ENCODE measurements at places on chromosomes 1 and 21.

DNA sequence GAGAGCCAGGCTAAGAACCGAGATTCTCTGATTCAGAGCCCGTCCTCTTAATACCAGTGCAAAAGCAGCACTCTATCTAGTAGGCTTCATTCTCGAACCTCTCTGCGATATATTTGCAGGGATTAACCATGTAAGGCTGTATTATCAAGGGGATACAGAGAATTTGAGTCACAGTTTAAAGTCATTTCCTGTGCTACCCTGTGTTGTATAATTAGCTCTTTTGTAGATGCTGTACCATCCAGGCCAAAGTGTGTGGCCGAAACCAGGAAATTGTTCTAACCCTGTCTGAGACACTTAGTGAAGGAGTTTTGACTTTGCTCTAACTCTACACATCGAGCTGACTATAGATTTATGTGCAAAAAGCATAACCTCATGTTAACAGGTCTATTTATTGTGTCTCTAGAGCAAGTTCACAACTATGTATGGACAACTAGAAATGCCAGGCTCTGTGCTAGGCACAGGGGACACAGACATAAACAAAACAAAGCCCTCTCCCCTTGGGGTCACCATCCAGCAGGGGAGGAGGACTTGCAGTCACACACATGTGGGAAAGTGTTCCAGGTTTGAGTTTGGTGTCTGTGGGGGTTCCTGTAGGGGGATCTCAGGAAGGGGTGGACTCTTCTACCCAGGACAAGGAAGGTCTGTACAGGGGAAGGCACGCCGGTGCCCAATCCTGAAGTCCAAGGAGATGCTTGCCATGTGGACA is 182.2 kb downstream of the DHRS3 start:
- DNase-seq: no peak

DNA sequence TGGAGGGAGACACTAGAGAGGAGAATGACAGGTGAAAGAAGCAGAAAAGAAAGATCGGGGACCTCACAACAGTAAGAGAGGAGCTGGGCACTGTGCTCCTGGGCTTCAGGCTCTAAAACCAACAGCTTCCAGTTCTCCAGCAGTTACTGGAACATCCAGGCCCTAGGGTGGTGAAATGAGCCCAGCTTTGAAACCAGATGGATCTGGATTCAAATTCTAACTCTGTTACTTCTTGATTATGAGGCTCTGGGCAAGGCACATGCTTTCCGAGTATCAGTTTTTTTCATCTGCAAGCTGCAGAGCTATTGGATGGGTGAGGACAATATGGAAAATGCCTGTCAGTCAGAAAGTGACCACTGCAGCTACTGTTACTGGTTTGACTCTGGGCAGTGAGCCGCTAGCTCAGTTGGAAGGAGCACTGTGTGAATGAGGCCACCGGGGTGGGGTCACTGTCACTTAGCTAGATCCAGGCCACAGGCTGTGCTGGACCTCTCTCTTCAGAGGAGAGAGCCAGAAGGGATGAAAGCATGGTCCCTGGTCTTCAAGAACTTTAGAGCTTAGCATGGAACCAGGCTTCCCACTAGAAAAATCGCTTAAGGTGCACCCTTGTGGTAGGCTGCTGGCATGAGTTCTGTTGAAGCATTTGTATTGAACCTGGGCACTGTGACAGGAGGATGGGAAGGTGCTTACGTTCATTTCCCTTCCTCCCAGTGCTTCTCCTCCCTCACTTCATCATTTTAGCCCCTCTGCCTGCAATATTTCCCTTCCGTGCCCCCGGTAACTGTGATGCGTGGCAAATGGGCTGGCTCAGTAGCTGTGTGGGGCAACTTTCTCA is 12.2 kb downstream of the PLEKHO1 start:
- no peak for DNase-seq

GRCh38 chr1:18927082-18927653 is 24.8 kb upstream of the ALDH4A1 start:
- DNase-seq: no peak

DNA sequence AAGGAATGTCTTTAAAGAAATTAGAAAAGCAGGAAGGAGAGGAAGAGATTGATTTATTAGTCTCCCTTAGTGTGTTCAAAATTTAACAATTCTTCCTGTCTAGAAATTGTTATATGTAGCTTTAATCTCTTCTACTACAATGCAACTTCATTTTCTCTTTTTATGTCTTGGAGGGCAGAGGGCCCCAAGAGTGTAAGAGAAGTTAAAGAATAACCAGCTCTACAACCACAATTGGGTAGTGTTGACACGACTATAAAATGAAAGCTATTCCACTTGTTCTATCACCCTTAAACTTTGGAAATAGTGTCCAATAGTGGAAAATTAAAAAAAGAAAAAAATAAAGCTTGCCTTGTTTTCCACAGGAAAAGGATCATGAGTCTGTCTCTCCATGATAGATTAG is 82.6 kb upstream of the DPYD start:
- no peak for DNase-seq

- DNase-seq: no peak
These were observed 90.6 kb downstream of the C1orf94 start for GRCh38 chr1:34267326-34267725.

DNA sequence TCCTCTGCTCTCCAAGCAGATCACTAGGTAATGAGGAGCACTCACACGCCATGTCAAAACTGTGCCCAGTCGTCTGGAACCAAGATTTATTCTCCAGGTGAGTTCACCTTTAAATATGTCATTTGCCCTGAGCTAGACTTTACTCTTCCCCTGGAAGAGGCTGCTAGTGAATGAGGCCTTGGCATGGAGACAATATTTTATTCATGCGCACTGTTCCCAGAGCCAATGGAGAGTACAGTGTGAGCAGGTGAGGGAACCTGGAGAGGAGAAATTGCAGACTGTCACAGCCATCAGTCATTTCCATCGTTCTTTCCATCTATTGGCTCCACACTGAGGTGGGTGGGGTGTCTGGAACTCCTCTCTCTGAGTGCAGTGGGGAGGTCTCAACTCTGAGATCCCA is 333.6 kb downstream of the KCNH1 start:
- no peak for DNase-seq

- no peak for DNase-seq
These were observed 149.5 kb upstream of the HP1BP3 start for GRCh38 chr1:20936621-20937020.

GRCh38 chr1:234716908-234717375 is 107.0 kb upstream of the IRF2BP2 start:
- no peak for DNase-seq

- DNase-seq: no peak
These were observed 154.3 kb downstream of the PDE4B start for GRCh38 chr1:65946960-65947359.

- DNase-seq: no peak
These were observed 3.9 kb downstream of the HES4 start for GRCh38 chr1:995665-996633.

GRCh38 chr1:240199758-240200645 is 108.3 kb downstream of the FMN2 start:
- no peak for DNase-seq

DNA sequence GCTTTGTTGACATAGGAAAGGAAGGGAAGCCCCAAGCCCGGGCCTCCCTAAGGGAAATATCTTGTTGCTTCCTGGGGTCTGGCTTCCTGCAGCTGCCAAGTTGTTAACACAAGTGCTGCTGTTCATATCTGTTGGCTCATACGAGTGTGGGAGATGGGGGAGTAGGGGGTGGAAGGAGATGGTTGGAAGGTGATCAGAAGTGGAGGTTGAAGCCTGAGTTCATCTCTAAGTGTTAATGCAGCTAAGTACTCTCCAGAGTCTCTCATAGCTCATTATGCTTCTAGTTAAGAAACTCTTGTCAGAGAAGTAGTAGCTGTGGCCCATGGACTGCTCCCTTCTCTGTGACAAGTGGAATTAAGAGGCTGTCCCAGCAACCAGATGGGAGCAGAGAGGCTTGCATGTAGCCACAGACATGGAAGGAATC is 319.2 kb upstream of the SPAG17 start:
- DNase-seq: no peak

- DNase-seq: no peak
These were observed 21.1 kb downstream of the CACNA1E start for GRCh38 chr1:181504399-181504842.

DNA sequence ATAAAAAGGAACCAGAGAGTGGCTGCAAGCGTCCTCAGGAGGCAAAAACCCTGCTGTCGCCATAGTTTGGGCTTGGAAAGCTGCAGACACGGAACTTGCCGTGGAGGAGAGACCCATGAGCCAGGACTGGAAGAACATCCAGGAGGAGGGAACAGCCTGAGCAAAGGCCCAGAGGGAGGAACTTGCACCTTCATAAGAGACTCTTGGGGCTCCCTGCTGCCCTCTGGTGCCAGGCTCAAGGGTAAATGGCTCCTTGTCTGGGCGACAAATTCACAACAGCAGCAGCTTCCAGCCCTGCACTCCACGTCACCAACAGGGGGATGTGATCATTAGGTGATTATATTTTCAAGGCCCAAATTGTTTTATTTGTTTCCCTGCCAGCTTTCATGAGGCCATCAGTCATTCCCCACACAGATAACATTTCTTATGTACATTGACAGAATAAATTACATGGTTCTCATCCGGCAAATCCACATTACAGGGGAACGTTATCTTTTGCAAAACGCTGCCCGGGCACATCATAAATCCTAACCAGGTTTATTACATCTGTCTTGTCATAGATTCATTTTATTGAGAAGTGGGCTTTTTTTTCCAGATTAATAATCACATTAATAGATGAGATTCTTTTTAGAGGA is 143.0 kb upstream of the GRIK3 start:
- no peak for DNase-seq

GRCh38 chr1:102588536-102588935 is 519.8 kb downstream of the COL11A1 start:
- no peak for DNase-seq

GRCh38 chr1:116164604-116165368 is 53.6 kb downstream of the MAB21L3 start:
- no peak for DNase-seq

DNA sequence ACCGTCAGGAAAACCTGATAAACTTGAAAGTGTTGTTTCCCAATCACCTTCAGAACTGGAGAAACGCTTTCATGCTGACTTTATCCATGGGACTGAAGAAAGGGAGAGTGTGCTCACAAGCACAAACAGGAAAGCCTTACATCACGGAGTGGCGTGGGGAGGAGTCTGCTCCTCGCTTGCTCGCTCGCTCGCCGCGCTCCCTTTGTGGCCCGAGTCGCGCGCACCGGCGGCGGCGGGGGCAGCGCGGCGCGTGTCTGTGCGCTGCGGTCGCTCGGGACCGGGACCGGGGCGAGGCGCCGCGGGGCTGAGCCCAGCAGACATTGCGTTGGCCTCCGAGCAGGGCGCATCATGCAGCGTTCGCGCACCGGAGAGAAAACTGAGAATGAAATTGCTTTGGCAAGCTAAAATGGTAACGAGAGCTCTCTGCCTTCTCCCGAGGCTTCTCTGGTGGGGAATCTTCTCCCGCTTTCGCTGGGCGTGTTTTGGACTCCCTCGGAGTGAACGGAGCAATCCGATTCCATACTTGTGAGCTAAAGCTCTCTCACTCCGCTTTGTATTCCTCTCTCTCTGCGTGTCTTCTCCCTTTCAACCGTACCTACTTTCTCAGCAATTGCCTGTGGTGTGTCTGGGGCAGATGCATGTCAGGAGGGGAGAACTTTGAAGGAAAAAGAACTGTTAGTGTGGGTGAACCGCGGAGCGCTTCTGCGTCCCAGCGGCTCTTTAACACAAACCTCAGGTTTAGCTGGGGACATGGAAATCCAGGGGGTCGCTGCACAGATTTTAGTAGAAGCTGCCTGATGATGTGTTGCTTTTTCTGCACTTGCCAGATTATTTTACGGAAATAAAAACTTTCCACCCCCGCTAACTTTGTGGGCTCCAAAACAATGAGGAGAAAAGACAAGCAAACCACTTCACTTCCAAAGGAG is at the start of gene RGL1:
Gene RGL1 (plus strand): TSS at position 205 of the 926 bp plus-strand sequence. CDS start 178 bp downstream, at position 383.
- no peak for DNase-seq

DNA sequence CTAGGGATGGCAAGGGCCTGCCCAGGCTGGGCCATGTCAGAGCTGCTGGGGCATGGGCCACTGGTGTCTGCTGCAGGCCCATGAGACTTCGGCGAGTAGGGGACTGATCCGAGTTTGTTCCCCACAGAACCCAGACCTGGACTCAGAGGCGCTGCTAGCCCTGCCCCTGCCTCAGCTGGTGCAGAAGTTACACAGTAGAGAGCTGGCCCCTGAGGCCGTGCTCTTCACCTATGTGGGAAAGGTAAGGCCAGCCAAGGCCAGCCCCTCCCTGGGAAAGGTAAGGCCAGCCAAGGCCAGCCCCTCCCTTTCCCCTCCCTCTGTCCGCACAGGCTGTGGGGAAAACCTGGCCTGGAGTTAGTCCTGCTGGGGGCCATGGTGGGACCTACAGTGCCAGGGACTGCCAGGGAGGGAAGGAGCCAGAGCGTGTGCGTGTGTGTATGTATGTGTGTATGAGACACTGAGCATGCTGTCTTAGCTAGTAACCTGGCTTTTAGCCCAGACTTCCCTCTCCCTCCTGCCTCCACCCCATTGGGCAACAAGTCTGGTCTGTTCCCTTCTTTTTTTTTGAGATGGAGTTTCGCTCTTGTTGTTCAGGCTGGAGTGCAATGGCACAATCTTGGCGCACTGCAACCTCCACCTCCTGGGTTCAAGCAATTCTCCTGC is 8.0 kb downstream of the FAAH start:
- peak; percentile 44 for DNase-seq

- no peak for DNase-seq
These were observed 10.3 kb upstream of the SMYD3 start for GRCh38 chr1:246517391-246517790.

DNA sequence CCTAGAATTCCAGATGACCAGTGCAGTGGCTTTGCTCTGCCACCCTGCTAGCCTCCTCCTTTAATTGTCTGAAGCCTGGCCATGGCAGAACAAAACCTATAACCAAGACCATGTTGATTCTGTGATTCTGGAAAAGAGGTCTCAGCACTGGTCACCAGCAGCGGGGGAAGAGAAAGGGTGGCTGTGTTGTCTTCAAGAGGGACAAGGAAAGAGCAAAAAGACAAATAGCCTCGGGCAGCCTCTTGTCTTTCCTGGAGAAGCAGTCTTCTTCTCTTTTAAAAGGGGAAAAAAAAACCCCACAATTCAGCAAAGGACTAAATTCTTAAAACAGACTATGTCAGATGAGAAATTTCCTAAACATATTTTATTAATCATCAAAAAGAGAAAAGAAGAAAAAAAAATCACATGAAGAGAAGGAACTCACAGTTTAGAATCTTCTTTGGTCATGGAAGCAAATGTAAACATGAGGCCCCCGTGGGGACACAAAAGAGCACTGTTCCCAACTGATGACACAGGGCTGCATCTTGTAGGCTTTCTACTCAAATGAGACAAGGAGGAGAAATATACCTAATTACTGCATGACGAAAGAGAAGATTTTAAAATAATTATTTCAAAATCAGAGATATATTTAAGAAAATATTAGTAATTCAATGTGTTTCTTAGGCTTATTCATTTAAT is 36.3 kb upstream of the RAP1GAP start:
- no peak for DNase-seq

Data from smooth muscle cell of the brain vasculature (primary cell).